ENCODE measurements at places on chromosomes 4 and X. TPM values are rescaled to one million over a fixed set of nuclear protein-coding genes. Genes with fewer than 3 reads are reported as not detected.
A peak's percentile ranks its signal among the peaks of the same experiment; 100 is the strongest.

DNA sequence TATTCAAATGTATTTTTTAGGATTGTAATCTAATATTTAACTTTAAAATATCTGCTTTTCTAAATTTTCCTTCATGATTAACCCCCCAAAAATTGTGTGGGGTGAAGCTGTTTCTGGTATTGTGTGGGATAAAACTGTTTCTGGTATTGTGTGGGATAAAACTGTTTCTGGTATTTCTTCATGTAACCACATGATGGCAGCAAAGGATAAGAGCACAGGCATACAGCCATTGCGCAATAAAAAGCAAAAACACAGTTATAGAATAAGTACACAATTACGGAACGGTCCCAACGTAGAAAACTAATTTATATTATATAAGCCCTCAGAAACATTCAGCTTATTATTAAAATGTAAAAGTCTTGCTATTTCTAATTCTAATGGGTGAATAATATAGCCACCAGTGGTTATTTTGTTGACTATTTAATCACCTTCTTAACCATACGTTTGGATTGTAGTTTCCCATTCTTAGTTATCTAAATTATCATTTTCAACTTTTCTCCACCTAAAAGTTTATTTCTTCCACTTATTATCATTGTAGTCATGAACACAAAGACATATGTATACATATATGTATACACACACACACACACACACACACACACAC is 333.9 kb upstream of the FSTL5 start:
- peak; percentile 26 for DNase-seq

DNA sequence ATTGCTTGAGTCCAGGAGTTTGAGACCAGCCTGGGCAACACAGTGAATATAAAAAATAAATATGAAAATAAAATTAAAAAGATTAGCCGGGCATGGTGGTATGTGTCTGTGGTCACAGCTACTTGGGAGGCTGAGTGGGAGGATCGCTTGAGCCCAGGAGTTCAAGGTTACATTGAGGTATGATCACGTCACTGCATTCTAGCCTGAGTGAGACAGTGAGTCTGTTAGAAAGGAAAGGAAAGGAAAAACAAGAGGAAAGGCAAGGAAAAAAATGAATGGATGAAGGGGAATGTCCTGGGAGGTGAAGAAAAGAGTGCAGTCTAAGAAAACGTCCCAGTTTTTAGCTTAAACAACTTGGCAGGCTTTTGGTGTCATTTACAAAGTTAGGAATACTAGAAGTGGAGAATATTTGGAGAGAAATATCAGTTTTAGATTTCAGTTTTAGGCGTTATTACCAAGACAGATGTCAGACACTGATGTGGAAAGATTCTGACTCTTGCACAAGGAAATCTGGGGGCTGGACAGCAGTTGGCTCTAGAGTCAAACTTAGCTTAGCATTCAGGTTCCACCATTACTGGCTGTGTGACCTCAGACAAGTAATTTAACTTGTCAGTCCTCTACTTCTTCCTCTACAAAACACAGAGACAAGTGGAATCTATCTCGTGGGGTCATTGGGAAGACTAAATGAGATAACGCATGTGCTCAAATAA is 139.0 kb downstream of the TSPAN5 start:
- no peak for DNase-seq

DNA sequence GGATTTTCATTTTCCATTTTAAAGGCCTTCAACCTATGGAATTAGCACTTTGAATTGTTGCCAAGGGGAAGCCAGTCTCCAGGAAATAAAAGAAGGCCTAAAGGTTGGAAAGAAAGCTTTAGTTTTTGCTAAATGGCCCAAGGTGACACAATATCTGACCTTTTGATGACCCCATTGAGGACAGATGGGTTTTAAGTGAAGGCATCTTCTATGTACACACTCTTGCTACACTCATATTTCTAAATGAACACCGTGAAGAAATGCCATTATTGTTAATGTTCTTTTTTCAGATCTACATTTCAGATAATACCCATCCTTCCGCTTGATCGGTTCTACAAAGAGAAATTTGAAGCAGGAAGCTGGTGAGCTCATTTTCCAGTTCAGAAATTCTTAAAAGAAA is 162.8 kb upstream of the POU3F4 start:
- DNase-seq, result no peak

DNA sequence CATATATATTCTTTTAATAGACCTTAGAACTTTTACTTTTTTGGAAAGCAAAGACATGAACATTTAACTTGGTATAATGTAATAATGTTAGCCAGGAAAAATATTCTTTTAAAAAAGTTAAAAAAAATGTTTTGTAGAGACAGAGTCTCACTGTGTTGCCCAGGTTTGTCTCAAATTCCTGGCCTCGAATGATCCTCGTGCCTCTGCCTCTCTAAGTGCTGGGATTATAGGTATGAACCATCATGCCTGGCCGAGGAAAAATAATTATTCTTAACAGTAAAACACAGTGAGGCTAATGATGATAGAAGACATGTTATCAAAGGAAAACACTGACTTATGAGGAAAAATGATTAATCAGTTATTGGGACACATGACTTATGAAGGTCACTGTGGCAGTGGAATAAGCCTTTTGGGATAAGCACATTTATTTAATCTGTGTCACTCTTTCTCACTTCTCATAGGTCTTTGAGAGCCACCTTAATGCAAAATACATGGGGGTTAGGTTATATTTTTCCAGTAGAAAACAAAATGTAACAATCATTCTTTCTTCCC is 6.0 kb upstream of the BMP2K start:
- no peak for DNase-seq

C4orf54 gene
- under 0.01 TPM for total RNA-seq

RNF212 gene
- 0.25 TPM for total RNA-seq

DNA sequence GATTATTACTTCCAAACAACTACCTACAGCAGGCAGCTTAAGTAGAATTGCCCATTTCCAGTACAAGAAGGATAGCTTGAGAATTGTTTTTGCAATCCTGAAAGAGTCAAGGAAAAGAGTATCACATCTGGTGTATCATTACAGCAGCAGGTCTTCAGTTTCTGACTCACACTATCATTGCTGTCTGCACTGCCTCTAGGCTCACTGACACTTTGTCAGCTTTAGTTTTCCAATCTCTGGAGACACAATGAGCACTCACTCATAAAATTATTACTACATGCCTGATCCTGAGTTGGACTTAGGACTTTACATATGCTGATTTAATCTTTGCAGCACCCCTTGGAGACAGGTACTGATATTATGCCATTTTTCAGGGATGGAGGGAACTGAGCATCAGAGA is 244.6 kb upstream of the BOD1L1 start:
- no peak for DNase-seq

DNA sequence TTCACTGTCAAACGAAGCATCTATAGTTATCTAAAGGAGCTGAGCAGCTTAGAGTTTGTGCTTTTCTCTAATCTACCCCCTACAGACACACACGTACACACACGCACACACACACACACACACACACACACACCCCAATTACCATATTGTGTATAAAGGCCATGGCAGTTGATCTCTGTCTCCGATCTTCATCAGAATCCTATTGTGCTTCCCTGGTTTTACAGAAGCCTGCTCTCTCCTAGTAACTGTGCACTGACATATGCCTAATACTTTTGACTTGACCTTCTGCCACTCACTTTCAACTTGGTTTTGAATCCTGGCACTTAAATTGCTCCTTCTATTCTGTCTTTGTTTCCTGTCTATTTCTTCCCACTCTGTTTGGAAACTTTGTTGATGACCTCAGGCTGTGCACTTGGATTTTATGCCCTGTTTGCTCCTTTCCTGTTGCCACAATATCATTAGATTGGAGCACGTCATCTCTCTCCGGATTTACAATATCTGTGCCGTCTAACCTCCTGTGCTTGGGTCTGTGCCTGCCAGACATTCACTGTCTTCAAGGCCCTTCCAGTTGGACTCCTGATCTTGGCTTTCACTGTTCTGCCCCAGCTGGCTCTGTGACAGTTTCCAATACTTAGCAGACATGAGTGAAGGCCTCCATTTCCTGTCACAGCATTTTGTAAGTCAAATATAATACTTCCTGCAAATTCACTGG is 928.1 kb downstream of the FAT4 start:
- peak; percentile 32 for DNase-seq

GABRE gene
- total RNA-seq, result 36.3 TPM

DNA sequence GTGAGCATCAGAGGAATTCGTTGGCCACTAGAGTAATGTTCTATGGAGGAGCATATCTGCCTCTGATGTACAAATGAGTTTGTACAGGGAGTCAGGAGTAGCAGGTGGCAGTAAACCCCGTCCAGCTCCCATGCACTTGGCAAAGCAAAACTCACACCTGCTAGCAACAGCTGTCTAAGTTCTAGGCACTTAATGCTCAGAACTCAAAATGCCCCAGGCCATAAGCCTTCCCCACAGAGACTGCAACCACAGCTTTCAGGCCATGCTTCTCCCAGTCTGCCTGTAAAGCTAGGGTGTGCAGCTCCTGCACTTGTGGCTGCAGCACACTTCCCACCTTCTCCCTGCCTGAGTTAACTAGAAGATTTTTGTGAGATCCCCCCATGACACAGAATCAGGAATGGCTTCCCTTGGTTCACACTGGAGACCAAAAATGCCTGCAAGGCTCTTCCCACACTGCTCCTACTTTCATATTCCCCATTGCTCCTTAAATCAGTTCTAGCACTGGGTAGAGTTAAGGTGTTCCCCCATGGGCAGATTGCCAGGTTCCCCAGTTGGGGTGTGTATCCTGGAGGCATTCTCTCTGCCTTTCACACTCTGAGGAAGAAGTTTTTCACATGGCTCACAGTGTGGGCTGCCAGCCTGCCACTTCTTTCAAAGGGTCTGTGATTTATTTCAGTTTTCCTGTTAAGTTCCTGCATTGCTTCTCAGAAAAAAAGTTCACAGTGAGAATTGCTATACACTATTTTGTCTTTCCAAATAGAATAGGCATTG is 189.9 kb downstream of the STPG2 start:
- no peak for DNase-seq

DNA sequence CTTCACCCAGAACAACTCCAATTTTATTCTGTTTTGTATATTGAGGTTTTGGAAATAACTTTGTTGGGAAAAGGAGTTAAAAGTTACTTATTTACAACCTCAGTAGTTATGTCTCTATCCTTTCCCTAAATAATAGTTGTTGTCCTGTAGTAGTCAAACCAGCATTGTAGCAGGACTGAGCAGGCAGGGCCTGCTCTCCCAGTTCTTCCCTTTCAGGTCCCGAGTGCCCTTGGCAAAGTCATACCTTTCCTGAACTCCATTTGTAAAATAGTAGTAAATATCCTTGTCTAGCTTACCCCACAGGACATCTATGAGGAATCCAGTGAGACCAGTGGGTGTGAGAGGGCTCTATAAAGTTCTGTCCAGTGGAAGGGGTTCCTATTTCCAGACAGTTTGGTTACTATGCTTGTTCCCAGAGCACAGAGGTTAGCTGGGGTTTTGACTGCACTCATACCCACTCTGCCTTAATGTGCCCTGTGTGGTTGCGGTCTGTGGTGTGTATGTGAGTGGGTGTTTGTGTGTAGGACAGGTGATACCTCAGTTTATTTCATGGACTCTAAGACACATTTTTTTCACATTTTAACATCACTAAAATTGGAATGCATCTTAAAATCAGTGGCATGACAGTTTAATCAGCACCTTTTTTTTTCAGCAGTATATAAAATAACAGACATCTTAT is 136.3 kb downstream of the AMMECR1 start:
- no peak for DNase-seq

- DNase-seq, result no peak
Measured at GRCh38 chr4:66372706-66373105, 702.4 kb upstream of the EPHA5 start.

PDGFRA gene
- 0.13 TPM for total RNA-seq

- no peak for DNase-seq
Measured at GRCh38 chr4:1371176-1372165, 24.5 kb downstream of the UVSSA start.

DNA sequence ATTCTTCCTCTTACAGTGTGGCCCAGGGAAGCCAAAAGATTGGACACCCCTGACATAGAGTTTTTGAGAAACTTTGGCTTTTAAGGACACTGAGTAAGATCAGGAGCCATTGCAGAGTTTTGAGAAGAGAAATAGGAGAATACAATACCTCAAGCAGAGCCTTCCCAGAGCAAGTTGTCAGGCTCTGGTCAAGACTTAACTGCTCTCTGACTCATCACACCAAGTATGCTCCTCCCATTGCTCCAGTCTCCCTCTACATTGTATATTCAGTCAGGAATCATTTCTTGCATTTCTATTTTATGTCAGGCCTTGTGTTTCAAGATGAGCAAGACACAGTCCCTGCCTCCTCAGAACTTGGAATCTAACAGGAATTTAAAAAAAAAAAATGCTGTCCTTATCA is 176.4 kb upstream of the FMR1 start:
- no peak for DNase-seq

TMEM35A gene
- total RNA-seq, result 1.9 TPM

- no peak for DNase-seq
Measured at GRCh38 chrX:71618303-71618721, at the start of gene CXCR3. Gene CXCR3, minus strand, starts transcription at chrX:71618511. Its CDS starts 62 bp downstream, at chrX:71618449.

GRCh38 chr4:153513596-153513995 is 47.4 kb downstream of the TMEM131L start:
- DNase-seq, result peak; percentile 51

CLCN5 gene
- 6.2 TPM for total RNA-seq

DNA sequence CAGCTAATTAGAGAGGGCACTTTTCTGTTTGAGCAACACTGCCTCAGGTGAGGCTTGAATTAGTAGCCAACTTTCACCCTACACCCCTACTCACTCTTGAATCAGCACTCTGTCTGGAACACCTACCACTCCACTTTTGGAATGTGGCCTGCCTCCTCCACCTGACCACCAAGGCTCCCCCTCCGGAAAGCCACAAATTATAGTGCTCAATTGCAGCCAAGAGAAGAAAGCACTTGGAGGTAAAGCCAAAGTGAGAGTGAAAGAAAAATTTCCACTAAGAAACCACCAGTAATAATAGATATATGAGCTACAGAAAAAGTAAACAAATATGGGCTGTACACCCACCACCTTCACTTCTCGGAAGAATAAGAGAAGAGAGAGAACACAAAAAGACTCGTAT is 41.1 kb downstream of the PPP3CA start:
- DNase-seq, result no peak

DNA sequence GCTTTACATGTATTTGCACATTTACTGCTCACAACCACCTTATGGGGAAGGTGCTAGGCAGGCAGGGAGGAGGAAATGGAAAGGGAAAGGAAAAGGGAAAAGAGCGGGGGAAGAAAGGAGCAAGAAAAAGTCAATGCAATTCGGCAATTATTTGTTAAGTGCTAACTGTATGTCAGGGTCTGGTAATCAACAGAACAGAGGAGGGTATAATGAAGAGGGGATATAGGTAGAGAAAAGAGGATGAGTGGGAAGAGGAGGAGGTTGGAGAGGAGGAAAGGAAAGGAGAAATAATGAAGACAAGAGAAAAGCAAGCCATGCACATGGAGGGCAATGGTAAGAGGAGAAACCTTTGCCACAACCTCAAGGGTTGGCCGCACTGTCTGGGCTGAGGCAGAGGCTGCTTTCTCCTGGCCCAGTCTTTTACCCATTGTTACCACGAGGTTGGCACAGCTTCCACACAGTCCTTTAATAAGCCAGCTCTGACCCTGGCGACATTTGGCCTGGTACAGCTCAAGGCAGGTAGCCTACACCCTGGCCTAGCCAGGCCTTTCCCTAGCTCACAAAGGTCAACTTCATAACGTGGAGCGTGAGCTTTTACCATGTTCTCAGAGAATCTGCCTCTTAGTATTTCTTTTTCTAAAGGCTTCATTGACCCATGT is 836 bp downstream of the BTK start:
- no peak for DNase-seq

CCNB3 gene
- 0.13 TPM for total RNA-seq

Data from dermis microvascular lymphatic vessel endothelial cell (primary cell).